ENCODE measurements at places on chromosomes 3 and 15.
A peak's percentile ranks its signal among the peaks of the same experiment; 100 is the strongest.

DNA sequence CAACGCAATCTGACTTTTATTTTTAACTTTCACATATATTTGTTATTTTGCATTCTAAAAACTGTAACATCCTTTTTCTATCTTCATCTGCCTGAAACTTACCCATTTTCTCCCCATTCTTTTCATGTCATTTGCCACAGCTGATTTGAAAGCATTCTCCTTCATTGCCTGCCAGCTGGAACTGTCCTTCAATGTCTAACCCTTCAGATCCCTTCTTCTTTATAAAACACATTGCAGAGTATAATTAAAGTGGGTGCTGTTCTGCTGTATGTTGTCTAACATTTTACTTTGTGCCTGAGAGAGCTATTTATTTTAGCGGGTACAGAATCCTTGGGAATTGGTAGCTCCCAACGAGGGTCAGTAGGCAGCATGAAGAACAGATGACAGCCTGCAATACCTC lies 827.4 kb downstream of the IGSF11 start:
- no peak for DNase-seq

DNA sequence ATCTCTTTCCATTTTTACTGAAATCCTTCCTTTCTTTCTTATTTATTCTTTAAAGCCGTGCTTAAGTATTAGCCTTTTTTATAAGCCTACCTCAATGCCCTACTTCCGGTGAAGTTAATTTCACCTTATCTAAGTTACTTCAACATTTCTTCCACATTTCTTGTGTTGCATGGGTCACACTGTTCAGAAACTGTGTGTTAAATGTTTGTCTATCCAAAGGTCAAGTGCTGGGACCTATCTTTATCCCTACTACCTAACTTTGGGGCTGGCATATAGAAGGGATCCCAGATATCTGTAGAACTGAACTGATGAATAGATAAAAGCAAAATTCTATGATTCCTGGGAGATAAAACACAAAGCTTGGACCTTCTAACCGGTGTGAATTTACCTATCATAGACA lies 332.3 kb upstream of the SATB1 start:
- DNase-seq = no peak

DNA sequence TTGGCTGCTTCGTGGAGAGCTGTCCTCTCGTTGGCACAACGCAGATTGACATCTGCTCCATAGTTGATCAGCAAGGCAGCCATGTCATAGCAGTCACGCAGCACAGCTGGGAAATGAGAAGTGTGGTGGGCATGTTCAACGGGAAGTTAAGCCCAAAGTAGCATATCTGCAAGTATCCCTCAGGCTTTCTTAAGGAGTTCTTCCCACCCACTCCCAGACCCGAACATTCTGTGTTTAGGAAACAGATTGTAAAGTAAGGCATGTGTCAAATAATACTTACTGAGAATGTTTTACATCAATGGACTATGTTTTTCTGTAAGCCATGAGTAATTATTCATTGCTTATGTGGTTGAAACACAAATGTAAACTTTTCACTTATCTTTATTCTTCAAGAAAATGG lies 9.2 kb downstream of the ASB14 start:
- DNase-seq = no peak

DNA sequence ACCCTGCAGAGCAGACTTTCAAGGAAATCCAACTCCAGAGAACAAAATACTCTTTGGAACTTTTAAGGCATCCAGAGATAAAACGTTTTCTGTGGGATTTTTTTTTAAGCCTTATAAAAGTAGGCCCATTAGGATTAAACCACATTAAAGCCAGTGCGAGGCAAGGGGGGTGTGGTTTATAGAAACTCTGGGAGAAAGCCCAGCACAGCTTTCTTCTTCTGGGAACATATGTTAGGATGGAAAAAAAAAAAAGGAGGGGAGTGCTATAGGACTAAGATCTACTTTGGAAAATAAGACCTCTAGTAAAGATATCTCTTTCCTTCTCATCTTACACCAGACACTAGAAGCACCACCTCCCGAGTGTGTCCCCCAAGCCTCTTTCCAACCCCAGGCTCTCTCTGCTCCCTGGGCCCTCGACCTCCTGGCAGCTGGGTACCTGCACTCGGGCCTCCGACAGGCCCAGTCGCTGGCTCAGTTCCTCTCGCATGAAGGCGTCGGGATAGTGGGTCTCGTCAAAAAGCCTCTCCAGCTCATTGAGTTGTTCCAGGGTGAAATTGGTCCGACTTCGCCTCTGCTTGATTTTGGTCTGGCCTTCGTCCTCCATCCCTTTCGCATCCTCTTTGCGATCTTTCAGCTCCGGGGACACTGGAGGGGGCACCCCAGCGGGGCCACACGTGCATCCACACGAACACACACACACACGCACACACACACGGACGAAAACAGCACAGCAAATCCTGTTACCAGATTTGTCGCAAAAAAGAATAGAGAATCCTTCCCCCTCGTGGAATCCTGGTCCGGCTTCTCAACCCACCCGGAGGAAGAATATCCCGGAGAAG lies 3.8 kb downstream of the SHOX2 start:
- DNase-seq = peak; percentile 6

DNA sequence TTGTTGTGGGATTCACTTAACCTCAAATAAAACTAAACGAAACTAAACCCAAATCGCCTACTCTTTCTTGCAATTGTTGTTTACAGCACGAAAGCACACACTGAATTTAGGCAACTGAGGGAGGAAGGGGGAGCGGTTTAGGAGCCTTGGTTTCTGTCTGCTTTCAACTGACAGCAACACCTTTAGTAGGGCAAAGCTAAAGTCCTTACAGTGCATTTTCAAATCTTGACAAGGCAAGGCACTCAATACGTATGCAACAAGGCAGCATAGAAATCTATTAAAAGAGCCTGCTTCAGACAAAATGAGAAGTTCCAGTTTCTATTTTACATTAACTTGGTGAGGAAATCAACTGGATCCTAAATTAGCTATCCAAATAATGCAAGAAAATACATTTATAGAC lies 174.6 kb downstream of the CHST2 start:
- no peak for DNase-seq
